Left colon (tissue), 2 donors: ENCODE measurements at places on chromosomes 4 and X. TPM values are rescaled to one million over a fixed set of nuclear protein-coding genes. Genes with fewer than 3 reads are reported as not detected.

GRCh38 chrX:124249345-124249744, 83.1 kb upstream of the TEX13D start:
- no peak for DNase-seq

GRCh38 chr4:82905205-82905604, 4.7 kb downstream of the THAP9 start:
- DNase-seq = no peak

GRCh38 chr4:169345316-169345721, 74.6 kb upstream of the SH3RF1 start:
- DNase-seq = no peak

DNA sequence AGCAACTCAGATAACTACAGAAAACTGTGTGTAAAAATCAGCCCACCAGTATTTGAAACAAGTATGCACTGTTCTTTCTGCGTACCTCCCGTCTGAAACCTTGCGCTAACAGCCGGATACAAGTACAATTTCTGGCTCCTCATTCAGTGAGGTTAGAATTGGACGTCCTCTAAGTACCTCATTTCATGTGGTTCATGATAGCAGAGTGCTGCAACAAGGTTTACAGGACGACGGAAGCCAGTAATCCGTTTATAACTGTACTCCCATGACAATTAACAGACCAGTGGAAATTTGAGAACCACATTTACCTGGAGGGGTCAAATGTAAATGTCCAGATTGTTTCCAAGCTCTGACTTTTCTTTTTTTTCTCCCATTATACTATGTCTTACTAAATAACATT, 52.9 kb upstream of the TENM3 start:
- DNase-seq = no peak

- DNase-seq = no peak
These were observed 13.2 kb upstream of the PCDH18 start for GRCh38 chr4:137545461-137545861.

GRCh38 chr4:148017801-148018200, 285.9 kb downstream of the ARHGAP10 start:
- no peak for DNase-seq

- DNase-seq = no peak
These were observed 1608.7 kb downstream of the STIM2 start for GRCh38 chr4:28469387-28469786.

Gene PHOX2B
- 0.09 TPM for total RNA-seq

Gene ATXN3L
- not detected for total RNA-seq

Gene POLN
- 1.3 TPM for total RNA-seq

Gene SEPSECS
- total RNA-seq = 11.1 TPM

Gene PLP1
- total RNA-seq = 3.9 TPM
